ENCODE measurements at places on chromosomes 7 and 10. TPM values are rescaled to one million over a fixed set of nuclear protein-coding genes. Genes with fewer than 3 reads are reported as not detected.

GRCh38 chr7:146175716-146176115 lies 59.1 kb downstream of the CNTNAP2 start:
- no peak overlapping the region for H3K4me3 ChIP-seq
- H3K36me3 ChIP-seq = no peaks in the 10 kb centered on the region
- no peak overlapping the region for H3K27ac ChIP-seq
- no peak for DNase-seq
- H3K4me1 ChIP-seq = no peaks in the 10 kb centered on the region

GRCh38 chr7:112594397-112594796 lies 113.6 kb downstream of the LSMEM1 start:
- no peaks in the 10 kb centered on the region for H3K4me1 ChIP-seq
- no peak overlapping the region for H3K27ac ChIP-seq
- H3K4me3 ChIP-seq = no peak overlapping the region
- peaks cover under 1% of the 10 kb centered on the region for H3K27me3 ChIP-seq
- no peak for DNase-seq
- no peaks in the 10 kb centered on the region for H3K36me3 ChIP-seq

- H3K27ac ChIP-seq = no peak overlapping the region
- DNase-seq = no peak
- H3K36me3 ChIP-seq = no peaks in the 10 kb centered on the region
- H3K4me1 ChIP-seq = no peaks in the 10 kb centered on the region
- H3K27me3 ChIP-seq = peaks cover 11% of the 10 kb centered on the region
- H3K4me3 ChIP-seq = no peak overlapping the region
Measured at GRCh38 chr7:79282882-79283602, 170.4 kb downstream of the MAGI2 start.

GRCh38 chr7:128796327-128796726 lies 4.6 kb downstream of the CCDC136 start:
- peaks cover 3% of the 10 kb centered on the region for H3K4me1 ChIP-seq
- no peak overlapping the region for H3K27ac ChIP-seq
- no peak for DNase-seq
- no peak overlapping the region for H3K4me3 ChIP-seq

GRCh38 chr10:98045785-98046389 lies 15.5 kb upstream of the CRTAC1 start:
- H3K27ac ChIP-seq = no peak overlapping the region
- H3K4me3 ChIP-seq = no peak overlapping the region
- H3K4me1 ChIP-seq = peaks cover 4% of the 10 kb centered on the region
- DNase-seq = peak; percentile 74
- peaks cover 28% of the 10 kb centered on the region for H3K27me3 ChIP-seq

The AGAP5 gene
- total RNA-seq = 8.8 TPM

The MARVELD1 gene
- 2.9 TPM for total RNA-seq

DNA sequence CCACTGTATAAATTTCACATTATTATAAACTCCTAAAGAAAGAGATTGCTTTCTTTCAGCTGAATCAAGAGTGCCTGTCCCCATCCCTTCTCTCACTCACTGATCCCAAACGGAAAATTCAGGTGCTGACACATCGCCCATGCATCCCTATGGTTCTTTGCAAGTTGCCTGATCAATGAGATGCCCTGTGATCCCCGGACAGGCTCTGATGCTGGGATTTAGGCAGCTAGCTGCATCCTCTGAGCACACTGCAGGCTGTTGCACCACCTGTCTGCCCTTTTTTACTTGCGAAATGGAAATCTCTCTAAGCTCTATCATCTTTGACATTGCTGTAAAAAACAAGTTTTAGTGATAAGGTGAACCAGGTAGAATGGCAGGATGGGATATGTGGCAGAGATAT lies 456.5 kb downstream of the GATA3 start:
- no peak overlapping the region for H3K27ac ChIP-seq
- H3K36me3 ChIP-seq = no peaks in the 10 kb centered on the region
- H3K4me1 ChIP-seq = no peaks in the 10 kb centered on the region

DNA sequence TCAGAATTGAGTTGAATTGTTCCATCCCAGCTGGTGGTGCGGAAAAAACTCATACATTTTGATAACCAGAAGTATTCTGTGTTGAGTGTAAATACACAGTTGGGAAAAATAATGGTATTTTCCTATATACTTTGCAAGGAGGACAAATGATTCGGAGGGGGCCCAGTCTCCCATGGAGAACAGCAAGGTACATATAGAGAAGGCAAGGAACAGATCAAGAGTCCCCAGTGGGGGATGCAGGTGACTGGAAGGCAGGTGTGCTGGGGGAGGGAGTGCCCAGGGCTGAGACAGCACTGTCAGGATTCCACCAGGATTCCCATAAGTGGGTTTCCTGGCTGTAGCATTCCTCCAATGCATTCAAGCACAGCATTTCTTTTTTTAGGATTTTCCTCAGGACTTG lies 10.8 kb upstream of the ADCY1 start:
- no peaks in the 10 kb centered on the region for H3K4me1 ChIP-seq
- no peak overlapping the region for H3K4me3 ChIP-seq
- no peaks in the 10 kb centered on the region for H3K36me3 ChIP-seq
- H3K27ac ChIP-seq = no peak overlapping the region
- H3K27me3 ChIP-seq = peaks cover 3% of the 10 kb centered on the region
